NCI-H1436 treated with DMSO at 0.1 percent for 48 hours (cell line): ENCODE measurements at places on chromosomes 1 and 21.

DNA sequence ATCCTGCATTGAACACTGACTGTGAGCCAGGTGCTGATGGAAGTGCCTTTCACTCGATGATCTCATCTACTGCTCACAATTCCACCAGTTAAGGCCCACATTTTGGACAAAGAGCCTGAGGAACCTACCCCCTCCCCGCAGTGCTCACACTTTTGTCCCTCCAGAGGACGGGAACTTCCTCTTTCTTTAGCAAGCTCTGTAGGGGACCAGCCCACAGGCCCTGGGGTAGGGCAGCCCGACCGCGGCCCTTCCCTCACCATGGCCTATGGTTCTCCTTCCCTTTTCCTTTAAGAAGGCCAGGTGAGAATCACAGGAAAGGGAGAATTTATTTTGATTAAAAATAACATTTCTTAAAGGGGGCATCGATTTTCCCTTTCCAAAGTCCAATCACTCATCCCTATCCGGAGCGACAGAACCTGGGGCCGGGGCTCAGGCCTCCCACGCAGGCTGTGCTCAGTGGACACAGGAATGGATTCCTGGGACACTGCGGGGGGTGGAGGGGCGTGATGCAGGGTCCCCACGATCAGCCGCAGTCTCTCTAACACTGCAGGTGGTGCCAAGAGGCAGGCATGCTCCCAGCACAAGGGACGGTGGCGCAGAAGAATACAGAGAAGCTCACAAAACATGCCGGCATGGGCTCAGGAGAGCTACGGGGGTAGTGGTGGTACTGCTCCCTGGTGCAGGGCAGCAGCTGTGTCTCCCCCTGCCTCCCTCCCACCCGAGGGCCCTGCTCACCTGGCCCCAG, 8.9 kb upstream of the KCNE1 start:
- no peak for DNase-seq

GRCh38 chr1:164725401-164725800, 166.4 kb downstream of the PBX1 start:
- no peak for DNase-seq

- no peak for DNase-seq
These were observed 47.3 kb downstream of the UBIAD1 start for GRCh38 chr1:11320153-11320936.

- no peak for DNase-seq
These were observed 101.9 kb downstream of the PLPP3 start for GRCh38 chr1:56477164-56478111.

GRCh38 chr1:207751790-207752455, at the start of gene CD46:
TSS of gene CD46 (plus strand) at chr1:207752054. CDS start at chr1:207752213, 159 bp downstream.
- DNase-seq = peak; percentile 84

DNA sequence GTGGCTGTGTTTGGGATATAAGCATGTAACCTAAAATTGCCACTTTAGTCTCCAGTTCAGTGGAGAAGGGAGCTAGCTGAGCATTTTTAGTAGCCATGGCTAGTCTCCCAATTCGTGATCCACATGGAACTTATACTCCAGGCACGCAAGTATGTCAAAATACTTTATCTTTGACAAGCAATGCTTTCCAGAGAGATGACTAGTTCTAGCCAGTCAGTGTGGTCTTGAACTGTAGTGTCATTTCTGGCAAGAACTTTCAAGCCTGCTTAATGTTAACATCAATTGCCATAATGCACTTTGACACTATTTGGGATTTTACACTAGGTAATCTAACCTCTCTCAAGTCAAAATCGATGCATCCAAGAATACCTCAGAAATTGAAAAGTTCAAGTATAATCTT, 660.0 kb downstream of the PTPRC start:
- no peak for DNase-seq
